ENCODE measurements at places on chromosomes 3 and 15.

GRCh38 chr3:124034016-124034843, 42.3 kb upstream of the ROPN1 start:
- DNase-seq, result no peak

GRCh38 chr3:55541016-55541415, 53.9 kb upstream of the WNT5A start:
- no peak for DNase-seq

DNA sequence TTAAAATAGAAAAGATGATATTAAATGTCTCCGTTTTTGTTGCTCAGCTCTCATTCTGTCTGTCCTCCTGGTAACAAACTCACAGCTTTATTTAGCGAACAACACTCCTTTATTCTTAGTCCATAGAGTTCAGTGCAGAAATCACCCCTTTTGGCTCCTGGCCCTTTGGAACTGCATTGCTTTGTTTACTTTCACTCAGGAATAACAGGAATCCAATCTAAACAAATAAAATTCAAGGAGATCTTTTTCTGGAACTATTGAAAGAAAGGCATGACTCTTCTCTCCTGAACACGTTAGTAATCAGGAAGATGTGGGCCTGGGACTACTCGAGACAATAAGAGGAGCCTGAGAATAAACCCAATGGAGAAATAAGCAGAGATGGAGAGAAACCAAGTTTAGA, 409.2 kb downstream of the DIPK2A start:
- DNase-seq, result no peak

DNA sequence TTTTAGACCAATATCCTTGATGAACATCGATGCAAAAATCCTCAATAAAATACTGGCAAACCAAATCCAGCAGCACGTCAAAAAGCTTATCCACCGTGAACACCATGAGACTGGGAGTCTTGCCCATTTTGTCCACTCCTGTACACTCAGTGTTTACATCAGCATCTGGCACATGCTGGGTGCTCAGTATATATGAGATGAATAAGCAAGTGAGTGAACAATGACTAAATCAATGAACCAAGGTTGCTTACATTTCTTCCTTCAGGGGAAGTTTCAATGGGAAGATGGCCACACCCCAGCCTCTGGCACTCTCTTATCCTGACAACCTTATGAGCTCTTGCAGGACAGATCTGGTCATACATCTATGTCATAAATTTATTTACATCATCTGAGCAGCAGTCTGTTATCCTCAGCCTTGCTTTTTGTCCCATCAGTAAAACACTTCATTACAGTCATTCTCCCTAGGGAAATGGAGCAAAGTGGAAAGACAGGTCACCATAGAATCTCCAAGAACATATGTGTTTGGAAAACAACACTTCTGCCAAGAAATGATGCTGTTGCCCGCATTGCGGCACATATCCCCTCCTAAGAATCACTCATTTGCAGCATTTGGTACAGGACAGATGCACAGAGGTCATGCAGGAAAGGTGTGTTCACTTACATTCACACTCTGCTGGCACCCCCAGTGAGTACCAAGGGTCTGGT, 171.8 kb upstream of the EIF1B start:
- no peak for DNase-seq

DNA sequence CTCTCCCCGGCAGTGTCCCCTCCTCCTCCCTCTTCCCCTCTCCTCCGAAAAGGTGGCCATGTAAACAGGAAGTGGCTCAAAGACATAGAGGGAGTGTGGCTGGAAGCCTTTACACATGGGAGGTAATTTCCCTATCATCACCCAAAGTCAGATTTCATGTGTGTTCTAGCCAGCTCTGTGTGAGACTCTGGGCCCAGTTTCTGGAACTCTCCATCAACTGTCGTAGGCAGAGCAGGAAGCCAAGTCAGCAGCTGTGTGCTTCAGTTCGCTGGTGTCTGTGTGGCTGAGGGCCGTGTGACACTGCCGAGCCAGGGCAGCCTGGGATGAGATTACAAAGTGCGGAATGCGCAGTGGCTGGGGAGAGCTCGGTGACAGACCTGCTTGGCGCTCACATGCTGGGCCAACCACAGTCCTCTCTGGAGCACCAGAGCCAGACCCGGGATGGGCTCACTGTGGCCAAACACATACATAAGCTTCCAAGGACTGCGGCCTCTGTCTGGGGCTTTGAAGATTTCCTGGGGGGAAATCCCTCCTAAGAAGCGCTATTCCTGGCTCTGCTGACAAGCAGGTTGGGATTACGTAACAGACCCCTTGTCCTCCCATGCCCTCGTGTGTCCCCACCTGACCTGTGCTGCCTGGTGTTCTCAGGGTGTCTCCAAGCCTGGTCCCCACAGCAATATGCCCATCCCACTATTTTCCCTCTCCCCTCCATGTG, 50.7 kb downstream of the UMPS start:
- DNase-seq, result no peak

- DNase-seq, result no peak
Observed at GRCh38 chr3:129686941-129687340, 80.5 kb upstream of the PLXND1 start.

DNA sequence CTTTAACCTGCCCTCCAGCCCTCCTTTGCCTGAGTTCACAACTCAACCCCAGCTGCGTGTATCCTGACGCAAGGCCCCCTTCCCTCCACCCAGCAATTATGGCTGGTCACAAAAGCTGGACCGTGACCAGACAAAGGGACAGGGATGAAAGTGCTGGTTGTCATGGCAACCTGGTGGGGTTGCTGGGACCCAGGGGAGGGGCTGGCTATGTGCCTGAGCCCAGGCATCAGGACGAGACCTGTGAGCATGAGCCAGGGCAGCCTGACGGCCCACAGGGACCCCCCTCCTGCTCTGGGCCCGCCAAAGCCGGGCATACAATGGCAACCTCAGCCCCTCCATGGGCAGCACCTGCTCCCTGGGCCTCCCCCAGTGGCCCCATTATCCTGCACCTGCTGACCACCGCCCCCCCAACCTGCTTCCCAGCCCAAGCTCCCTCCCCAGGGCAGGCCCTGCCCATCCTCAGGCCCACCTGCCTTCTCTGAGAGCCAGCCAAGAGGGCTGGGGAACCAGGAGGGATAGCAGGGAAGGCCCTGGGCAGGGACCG, 4.5 kb upstream of the DNAH1 start:
- no peak for DNase-seq

GRCh38 chr15:40437752-40438687, 2.7 kb upstream of the BAHD1 start:
- no peak for DNase-seq

- DNase-seq, result no peak
Observed at GRCh38 chr15:60370105-60370868, 27.5 kb downstream of the ANXA2 start.

DNA sequence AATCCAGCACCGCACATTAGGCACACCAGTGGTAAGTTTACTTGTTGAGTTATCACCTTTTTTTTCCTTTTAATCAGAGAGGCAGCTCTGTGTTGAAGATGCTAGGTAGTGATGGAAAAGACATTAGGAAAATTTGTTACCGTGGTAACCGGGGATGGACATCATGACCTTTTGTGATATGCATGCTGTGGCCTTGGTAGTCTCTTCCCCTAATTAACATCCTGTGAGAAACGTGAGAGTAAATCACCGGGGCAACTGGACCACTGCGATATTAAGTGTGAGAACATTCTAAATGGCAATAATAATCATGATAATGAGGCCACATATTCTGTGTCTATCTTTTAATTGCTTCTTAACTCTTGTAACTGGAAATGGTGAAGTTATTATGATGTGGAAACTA, 362.0 kb downstream of the CACNA2D3 start:
- DNase-seq, result no peak

- no peak for DNase-seq
Observed at GRCh38 chr15:59237924-59238331, 31.3 kb downstream of the LDHAL6B start.

DNA sequence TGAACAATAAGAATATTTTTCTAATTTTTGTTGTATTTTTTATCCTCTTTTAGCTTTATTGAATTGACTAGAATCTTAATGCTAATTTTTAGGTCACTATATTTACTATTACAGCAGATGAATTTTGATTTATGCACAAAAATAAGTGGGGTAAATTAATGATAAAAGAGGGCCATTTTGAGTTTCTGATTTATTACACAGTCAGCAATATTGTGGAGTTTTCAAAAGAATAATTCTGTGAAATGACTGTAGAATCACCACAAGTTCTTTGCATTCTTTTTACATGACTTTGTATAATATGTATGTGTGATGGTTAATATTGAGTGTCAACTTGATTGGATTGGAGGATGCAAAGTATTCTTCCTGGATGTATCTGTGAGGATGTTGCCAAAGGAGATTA, 812.4 kb upstream of the DPPA4 start:
- no peak for DNase-seq

GRCh38 chr15:101615414-101615985, 36.7 kb downstream of the TM2D3 start:
- DNase-seq, result no peak

GRCh38 chr15:74373731-74374647, 6.5 kb upstream of the CYP11A1 start:
- peak; percentile 81 for DNase-seq

- no peak for DNase-seq
Observed at GRCh38 chr15:58511599-58511987, 79.8 kb downstream of the LIPC start.

- DNase-seq, result no peak
Observed at GRCh38 chr15:39391230-39391629, 189.6 kb upstream of the THBS1 start.

DNA sequence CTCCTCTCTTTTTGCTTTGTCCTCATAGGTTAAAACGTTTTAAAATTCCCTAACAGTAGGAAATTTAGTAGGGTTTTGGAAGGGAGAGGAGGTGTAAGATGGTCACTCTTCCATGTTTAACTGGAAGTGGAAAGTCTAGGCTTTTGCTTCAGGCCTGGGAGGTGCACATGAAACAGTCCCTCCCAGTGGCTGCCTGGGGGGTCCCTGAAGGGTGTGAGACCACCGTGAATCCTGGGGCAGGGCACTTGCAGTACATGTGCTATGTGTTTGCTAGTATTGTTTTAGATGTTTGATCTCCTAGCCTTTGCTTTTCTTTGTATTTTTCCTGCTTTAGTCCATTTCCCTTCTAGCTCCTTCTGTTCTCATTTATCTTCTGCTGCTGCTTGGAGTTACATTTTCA, 178.5 kb downstream of the THSD4 start:
- DNase-seq, result no peak

GRCh38 chr3:77392181-77392580, 352.3 kb downstream of the ROBO2 start:
- no peak for DNase-seq

GRCh38 chr3:178100908-178101307, 435.3 kb upstream of the KCNMB2 start:
- DNase-seq, result no peak

DNA sequence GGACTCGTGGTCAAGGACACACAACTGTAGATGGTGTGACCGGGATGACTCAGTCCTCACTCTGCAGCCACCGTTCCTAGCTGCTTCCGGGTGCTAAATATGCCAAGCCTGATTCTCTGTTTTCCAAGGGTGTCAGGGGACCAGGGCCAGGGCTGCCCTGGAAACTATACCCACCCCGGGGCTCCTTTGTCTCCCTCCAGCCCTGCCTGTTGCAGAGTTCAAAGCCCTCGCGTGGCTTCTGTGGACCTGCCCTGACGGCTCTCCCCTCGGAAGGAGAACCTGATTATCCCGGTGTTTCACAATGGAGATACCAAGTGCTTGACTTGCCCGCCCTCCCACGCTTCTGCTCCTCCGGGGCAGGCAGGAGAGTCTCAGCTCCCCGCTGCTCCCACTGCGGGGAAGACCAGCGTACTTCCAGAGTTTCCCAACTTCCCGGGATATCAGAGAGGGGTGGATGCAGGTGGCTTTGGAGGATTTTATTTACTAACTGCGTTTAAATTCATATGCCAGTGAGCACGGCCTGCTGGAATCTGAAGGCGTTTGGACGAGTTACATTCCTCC, 125.0 kb downstream of the ASB7 start:
- no peak for DNase-seq

DNA sequence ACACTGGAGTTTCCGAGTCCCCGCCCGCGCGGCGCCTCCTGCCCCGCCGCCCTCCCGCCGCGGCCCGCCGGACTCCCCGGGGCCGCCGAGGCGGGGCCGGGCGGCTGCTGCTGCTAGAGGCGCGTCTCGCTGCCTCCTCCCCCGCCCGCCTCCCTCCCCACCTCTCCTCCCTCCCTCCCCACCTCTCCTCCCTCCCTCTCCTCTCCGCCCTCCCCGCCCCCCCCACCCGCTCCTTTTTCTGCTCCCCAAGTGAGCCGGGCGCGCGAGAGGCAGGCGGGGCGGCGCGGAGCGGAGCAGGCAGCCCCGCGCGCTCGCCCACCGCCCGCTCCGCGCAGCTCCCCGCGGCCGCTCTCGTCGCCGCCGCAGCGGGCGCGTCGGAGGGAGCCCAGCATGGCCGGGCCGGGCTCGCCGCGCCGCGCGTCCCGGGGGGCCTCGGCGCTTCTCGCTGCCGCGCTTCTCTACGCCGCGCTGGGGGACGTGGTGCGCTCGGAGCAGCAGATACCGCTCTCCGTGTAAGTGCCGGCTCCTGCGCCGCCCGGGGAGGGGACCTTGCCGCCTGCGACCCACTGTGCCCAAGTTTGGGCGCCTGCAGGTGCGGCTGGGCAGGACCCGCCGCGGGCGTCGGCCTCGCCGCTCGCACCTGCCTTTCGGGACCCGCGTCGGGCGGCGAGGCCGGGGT, at the start of gene CACNA2D3:
TSS of gene CACNA2D3 (plus strand) at position 229 of the 679 bp plus-strand sequence.
- no peak for DNase-seq

GRCh38 chr3:195863121-195864061, 45.0 kb downstream of the TNK2 start:
- DNase-seq, result peak; percentile 44

DNA sequence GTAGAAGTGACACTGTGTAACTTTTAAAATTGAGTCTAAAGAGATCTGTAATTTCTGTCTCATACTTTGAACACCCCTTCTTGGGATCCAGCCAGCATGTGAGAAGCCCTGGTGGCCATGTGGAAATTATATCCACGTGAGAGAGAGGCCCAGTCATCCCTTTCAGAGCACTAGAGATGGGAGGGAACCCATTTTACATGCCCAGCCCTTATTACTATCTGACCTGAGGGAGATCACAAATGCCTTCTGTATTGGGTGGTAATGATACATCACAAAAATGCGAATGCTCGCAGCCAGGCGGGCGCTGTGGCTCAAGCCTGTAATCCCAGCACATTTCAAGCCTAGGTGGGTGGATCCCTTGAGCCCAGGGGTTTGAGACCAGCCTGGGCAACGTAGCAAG, 27.3 kb upstream of the TRAK1 start:
- DNase-seq, result no peak

DNA sequence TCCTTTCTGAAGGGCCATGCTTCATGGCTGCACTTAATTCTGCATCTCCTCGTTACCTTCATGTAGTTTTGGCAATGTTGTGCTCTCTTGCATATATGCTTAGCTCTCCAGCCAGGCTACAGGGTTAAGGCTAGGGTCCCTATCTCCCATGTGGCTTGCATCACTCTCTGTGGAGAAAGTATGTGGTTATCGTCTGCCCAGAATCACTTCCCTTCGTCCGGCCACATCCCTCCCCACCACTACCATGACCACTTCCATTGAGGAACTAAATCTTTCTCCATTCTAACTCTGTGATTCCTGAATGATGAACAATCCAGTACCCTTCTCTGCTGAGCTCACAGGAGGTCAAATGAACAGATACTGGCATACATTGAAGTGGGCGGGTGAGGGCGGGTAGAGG, 34.0 kb downstream of the WWTR1 start:
- no peak for DNase-seq

Measured in right renal pelvis (tissue), 4 donors.